Activated CD4-positive, alpha-beta memory T cell treated with anti-CD3 and anti-CD28 coated beads for 36 hours (primary cell): ENCODE measurements at places on chromosomes 1 and 21. TPM values are rescaled to one million over a fixed set of nuclear protein-coding genes. Genes with fewer than 3 reads are reported as not detected.

Gene MLLT11
- 1.9 TPM for total RNA-seq

Gene THBS3
- total RNA-seq = 15.6 TPM

Gene UBIAD1
- 22.4 TPM for total RNA-seq

Gene SPRR3
- not detected for total RNA-seq

Gene HSD11B1
- total RNA-seq = 22.4 TPM

Gene OR2T29
- total RNA-seq = not detected

Gene TTLL10
- not detected for total RNA-seq

Gene CD1C
- not detected for total RNA-seq

Gene CFAP126
- 0.29 TPM for total RNA-seq

Gene NBPF14
- 19.3 TPM for total RNA-seq

Gene ADCY10
- total RNA-seq = not detected

Gene VWA5B1
- total RNA-seq = not detected

Gene GALNT2
- total RNA-seq = 51.0 TPM

Gene DNMT3L
- not detected for total RNA-seq

Gene LRRN2
- not detected for total RNA-seq

Gene MAP1LC3C
- total RNA-seq = not detected

Gene TEKT2
- total RNA-seq = not detected

Gene TMEM269
- total RNA-seq = 0.33 TPM

Gene SLC35F3
- total RNA-seq = 0.70 TPM

Gene C8B
- total RNA-seq = not detected

Gene CGN
- 1.3 TPM for total RNA-seq

Gene NMNAT2
- total RNA-seq = not detected

Gene PLCH2
- 10.3 TPM for total RNA-seq

Gene THAP3
- total RNA-seq = 22.8 TPM

Gene IKBKE
- 19.4 TPM for total RNA-seq

Gene SPRR1A
- not detected for total RNA-seq

Gene NSL1
- total RNA-seq = 39.8 TPM

Gene C1orf226
- total RNA-seq = 0.10 TPM
